ENCODE measurements at places on chromosomes 11 and 22. TPM values are rescaled to one million over a fixed set of nuclear protein-coding genes. Genes with fewer than 3 reads are reported as not detected.

GRCh38 chr11:35083431-35084238 lies 55.3 kb upstream of the CD44 start:
- DNase-seq, result no peak

DNA sequence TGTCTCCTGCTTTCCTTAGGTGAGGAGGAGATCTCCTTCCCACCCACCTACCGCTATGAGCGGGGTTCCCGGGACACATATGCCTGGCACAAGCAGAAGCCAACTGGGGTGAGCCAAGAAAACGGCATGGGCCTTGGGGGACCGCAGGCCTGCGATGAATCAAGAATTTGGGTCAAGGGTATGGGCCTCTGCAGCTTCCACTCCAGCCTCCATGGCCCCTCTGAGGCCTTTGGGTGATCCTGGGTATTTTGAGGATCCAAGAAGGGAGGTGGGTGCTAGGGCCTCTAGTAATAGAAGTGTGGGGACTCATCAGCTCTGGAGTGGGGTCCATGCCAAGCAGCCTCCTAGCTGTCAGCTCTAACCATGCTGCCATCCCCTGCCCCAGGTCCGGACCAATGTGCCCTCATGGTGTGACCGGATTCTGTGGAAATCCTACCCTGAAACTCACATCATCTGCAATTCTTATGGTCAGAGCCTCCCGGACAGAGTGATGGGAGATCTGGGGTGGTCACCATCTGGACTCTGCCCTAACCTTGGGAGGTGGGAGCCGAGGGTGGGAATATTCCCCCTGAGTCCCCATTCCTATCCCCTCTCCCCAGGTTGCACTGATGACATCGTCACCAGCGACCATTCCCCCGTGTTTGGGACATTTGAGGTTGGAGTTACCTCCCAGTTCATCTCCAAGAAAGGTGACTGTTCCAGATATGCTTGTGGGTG lies 8.6 kb downstream of the INPPL1 start:
- DNase-seq, result no peak

- no peak for DNase-seq
These were observed 76.3 kb upstream of the SUSD2 start for GRCh38 chr22:24105013-24105360.

GRCh38 chr11:129458756-129459535 lies 83.3 kb downstream of the BARX2 start:
- DNase-seq, result no peak

DNA sequence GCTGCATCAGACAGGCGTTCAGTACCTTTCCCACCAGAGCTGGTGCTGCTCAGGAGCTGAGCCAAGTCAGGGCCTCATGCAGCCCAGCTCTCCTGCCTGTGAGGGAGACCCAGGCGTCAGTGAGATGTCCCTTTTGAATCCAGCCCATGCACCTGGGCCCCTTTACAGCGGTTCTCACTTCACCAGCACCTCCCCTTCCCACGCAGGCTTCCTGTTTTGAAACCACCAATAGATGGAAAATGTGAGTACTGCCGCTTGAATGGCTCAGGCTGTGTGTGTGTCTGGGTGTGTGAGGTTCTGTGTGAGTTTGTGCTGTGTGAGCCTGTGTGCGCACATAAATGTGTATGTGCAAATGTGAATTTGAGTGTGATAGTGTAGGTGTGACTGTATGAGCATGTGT lies 88.4 kb downstream of the UBASH3B start:
- DNase-seq, result no peak

DNA sequence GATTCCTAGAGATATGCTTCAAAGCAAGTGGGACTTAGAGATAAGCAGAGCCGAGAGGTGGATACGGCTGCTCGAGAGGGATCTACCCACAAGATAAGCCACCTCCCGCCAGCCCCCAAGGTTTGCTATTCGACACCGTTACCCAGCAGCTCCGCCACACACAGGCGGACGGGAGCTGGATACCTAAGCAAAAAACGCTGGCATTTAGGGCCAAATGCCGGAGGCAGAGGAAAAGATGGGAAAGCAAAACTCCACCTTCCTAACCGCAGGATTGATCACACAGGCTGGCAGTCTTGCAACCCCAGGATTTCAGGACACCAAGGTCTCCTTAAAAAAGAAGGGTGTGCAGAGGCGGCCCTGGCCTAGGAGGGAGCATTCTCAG lies 709 bp downstream of the FTH1 start:
- no peak for DNase-seq

DNA sequence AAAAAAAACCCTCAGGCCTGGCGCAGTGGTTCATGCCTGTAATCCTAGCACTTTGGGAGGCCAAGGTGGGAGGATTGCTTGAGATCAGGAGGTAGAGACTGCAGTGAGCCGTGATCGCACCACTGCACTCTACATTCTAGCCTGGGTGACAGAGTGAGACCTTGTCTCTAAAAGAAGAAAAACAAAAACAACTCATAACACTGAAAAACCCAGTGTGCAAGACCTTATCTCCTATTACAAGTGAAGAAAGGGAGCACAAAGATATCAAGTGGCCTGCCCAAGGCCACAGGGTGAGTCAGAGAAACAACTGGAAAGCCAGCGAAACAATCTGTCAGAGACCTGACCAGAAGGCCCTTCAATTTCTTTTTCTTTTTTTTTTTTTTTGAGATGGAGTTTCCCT lies 2.5 kb downstream of the TXN2 start:
- DNase-seq, result no peak

GRCh38 chr11:14894657-14895598 lies 2.9 kb upstream of the CYP2R1 start:
- DNase-seq, result no peak

- DNase-seq, result no peak
These were observed 27.8 kb downstream of the CYTH4 start for GRCh38 chr22:37310075-37310606.

GRCh38 chr11:87743007-87743406 lies 432.2 kb downstream of the RAB38 start:
- DNase-seq, result no peak

DNA sequence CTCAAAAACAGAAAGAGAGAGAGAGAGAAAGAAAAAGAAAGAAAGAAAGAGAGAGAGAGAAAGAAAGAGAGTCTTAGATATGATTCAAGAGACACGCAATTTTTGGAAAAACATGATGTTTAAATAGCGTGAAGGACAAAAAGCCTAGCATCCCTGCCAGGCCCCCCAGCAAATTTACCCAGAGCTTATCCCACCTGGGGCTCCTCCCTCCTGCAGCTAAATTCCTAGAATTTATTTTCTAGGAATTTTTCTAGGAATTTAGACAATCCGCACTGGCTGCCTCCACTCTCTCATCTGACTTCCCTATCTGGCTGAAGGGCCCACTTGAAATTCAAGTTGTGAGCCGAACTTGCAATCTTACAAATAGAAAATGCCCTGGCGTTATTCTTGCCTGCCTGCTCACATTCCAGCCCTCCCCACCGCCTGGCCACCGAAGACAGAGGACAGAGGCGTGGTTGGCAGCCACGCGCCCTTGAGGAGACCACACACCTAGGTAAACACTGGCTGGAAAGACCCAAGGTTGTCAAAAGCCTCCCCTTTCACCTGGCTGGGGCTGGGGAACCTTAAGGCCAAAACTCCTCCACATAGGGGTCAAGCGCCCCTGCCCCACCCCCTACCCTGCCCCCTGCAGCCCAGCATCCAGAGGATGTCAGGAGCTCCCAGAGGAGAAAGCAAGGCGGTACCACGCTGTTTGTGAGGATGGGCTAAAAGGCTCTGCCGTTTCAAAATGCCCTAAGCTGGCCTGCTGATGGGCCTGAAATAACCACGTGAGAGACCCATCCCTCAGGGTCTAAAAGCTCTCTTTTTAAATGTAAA lies 42.2 kb downstream of the AHNAK start:
- no peak for DNase-seq

GRCh38 chr11:128198216-128198772 lies 389.1 kb downstream of the ETS1 start:
- no peak for DNase-seq

- DNase-seq, result no peak
These were observed 99.4 kb upstream of the MTMR2 start for GRCh38 chr11:96023275-96023674.

GRCh38 chr11:134564472-134565200 lies 152.6 kb upstream of the B3GAT1 start:
- DNase-seq, result no peak

DNA sequence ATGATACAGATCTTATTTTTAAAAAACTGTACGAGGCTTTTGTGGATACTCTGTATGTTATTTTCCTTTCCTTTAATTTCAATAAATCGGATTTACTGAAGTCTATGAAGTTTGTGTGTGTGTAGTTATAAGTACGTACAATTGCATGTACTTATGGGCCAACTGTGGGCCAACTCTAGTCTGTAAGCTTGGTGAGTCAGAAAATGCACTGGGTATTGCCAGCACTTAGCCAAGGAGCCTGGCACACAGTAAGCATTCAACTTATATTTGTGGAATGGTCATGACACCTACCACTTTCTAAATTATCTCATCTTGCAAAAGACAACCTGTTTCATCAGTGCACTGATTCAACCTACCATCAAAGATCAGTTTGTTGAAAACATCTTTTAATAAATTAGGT lies 32.6 kb downstream of the THAP12 start:
- no peak for DNase-seq

DNA sequence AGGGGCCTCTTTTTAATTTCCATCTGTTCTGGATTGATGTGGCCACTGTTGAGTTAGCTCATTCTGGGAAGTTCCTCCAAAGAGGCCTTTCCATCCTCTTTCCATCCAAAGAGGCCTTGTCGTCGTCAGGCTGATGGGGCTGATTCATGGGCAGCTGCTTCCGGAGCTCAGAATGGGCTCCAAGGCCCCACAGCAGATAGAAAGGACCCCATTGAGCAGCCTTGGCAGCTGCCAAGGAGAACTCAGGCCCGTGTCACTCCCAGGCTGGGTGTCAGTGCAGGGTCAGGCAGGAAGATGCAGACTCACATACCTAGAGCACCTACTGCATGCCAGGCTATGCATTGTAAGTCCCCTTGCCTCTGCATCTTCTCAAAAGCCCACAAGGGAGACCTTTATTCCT lies 524.1 kb downstream of the MIAT start:
- no peak for DNase-seq

DNA sequence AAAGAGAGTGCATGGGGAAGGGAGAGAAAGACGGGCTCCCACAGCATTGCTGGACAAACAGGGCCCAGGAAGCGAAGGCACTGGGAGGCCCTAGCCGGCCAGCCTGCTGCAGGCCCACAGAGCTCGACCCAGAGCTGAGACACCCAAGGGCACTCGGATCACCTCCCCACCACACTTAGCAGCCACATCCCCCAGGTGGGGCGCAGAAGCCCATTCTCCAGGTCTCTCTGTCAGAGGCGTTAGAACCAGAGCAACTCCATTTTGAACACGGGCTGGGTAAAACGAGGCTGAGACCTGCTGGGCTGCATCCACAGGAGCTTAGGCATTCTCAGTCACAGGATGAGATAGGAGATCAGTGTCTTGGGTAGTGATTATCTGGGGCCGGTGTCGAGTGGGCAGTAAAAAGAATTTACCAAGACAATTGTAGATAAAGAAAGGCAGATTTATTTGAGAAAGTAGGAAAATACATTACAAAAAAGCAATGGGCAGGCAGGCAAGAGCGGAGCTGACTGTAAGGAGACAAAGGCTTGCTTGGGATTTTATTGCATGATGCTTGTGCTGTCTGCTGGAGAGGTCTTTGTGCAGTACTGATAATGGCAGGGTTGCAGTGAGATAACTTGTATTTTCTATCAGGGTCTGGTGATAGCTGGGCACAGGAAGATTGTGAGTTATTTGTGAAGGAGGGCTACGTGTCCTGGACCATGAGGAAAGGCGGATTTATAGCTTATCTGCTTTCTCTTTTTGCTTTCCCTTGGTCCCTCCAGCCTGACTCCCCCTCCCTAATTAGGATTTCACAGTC lies 13.4 kb upstream of the CAPN5 start:
- DNase-seq, result no peak

The CECR2 gene
- not detected for polyA plus RNA-seq

The ADM2 gene
- 4.0 TPM for polyA plus RNA-seq

The SSH3 gene
- 18.6 TPM for polyA plus RNA-seq

The PUS3 gene
- 4.7 TPM for polyA plus RNA-seq

The SMIM38 gene
- polyA plus RNA-seq, result 0.42 TPM

The YAP1 gene
- polyA plus RNA-seq, result 59.5 TPM

The JAML gene
- 2.0 TPM for polyA plus RNA-seq

The NCR3LG1 gene
- 16.1 TPM for polyA plus RNA-seq

The LRP4 gene
- 4.8 TPM for polyA plus RNA-seq

The OR4P4 gene
- not detected for polyA plus RNA-seq

Measured in HepG2 (cell line).